HFFc6 (cell line): ENCODE measurements at places on chromosomes 7 and 10.

DNA sequence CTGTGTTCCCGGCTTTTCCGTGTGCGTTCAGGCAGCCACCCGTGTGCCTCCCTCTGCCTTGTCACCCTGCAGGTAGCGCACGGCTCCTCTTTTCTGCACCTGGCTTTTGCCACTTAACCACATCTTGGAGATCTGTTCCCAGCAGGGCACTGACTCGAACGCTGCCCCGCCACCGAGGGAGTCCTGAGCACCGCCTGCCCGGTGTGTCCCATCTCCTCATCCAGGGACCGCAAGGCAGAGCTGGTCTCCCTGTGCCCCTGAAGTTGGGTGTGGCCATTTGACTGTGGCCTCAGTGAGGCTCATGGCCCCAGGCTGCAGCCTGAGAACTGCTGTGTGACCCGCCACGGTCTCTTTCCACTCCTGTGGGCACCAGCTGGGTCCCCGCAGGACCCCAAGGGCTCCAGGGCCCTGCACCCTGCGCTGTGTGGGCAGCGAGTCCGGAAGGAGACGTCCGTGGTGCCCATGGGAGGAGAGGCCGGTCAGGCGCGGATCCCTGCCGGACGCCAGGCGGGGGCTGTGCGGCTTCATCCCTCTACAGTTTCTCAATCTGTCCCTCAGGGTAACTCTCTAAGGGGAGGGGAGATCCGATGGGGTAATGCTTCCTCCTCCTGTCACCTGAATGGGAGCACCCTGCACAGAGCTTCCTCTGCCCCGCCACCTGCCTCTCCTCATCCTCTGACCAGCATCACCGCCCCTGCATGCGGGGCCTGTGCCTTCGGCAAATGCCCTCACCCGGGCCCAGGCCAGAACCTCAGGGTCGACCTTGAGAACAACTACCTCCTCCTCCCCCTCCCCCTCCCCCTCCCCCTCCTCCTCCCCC, 1.8 kb upstream of the INTS1 start:
- DNase-seq: no peak

- peak; percentile 80 for DNase-seq
Observed at GRCh38 chr7:149209518-149210269, 14.3 kb downstream of the ZNF282 start.

DNA sequence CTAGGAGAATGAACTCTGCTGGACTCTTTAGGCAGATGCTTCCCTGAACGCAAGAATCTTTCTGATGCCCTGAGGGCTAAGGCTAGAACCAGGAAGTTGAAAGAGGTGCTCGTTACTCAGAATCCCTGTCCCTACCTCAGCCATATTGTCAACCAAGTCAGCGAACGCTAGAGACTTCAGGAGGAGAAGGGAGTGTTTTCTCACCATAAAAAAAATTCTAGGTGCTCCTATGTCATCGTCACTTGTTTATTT, 359.4 kb downstream of the PRPF18 start:
- DNase-seq: peak; percentile 21

DNA sequence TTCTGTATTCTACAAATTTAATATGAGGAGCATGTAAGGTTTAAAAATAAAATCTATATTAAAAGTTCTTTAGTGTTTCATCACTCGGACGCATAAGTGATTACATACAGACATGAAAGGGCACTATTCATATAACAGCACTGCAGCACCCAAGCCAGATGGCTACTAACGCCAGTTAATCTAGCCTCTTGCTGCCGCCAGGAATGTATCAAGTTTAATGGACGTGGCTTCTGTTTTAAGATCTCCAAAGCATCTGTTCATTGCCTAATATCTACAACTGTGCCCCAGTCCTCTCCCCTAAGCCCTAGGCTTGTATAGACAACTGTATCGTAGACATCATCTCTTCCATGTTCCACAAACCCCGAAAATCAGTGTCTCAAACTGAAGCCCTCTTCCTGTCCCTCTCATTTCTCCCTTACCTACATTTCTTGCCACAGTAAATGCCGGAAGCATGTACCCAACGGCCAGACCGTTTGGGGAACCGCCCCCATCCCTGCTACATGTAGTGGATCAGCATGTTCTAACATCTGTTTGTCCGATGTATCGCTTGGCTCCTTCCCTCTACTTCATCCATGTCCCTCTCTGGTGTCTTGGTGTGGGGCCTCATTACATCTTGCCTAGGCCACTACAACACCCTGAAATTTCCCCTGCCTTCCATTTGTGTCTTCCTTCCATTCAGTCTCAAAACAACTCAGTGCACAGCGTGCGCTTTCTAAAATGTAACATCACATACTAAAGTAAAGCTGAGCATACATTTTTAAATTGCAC, 147.5 kb upstream of the RSU1 start:
- no peak for DNase-seq

- no peak for DNase-seq
Observed at GRCh38 chr7:30434140-30434799, 44.3 kb downstream of the NOD1 start.

- DNase-seq: no peak
Observed at GRCh38 chr7:96135241-96135640, 186.7 kb downstream of the SLC25A13 start.

DNA sequence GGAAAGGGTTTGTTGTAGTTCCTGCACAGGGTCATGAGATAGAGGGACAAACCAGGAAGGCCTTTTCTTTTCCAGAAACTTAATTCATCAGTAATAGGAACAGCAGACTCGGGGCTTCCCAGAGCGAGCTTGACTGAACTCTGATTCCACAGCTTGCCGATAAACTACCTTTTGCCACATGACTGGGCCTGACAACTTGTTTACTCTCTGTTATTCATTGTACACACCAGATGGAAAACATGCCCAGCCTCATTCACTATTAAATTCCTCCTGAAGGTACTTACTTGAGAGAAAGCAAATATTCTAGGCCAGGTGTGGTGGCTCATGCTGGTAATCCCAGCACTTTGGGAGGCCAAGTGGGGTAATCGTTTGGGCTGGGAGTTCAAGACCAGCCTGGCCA, 77.1 kb upstream of the FGFR2 start:
- DNase-seq: no peak

DNA sequence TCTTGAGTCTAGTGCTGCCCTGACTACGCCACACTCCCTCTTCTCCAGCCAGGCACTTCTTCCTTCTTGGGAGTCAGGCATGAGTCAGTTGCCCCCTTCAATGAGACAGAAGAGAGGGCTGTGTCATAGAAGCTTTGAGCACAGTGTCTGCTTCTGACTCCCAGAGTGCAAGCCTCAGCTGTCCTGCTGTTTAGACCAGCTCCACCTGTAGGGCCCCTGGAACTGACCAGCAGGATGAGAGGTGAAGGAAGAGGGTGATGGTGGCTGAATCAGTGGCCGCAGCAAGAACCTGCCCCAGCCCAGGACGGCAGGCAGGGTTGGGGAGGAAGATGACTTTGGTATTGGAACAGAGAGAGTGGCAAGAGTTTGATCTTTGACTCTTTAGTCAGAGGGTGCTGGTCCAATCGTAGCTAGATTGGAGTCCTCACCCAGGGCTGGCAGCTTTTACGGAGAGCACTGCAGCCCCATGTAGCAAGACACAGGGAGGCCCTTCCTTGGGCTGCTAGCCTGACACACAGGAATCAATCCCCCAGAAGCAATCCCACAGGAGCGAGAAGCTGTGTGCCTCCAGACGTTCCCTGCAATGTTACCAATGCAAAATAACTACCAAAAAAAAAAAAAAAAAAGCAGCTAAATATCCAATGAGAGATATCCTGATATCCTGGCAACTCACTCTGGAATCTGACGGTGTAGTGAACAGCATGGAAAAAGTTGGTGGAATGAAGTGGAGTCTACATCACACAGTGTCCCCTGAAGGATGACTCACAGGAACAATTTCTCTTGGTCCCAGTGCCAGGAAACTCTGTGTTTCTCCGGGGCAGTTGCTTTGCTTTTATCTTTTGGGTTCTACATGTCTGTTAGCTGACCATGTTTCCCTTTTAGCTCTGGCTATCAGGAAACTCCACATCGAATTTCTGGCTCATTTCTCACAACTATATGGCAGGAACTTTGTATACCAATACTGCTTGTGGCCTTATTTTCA, 6.9 kb downstream of the C10orf62 start:
- DNase-seq: peak; percentile 89

GRCh38 chr10:62480196-62480595, 106.0 kb downstream of the ZNF365 start:
- DNase-seq: no peak

GRCh38 chr7:80215734-80216133, 81.1 kb downstream of the GNAI1 start:
- no peak for DNase-seq

GRCh38 chr7:38756521-38756920, 125.3 kb upstream of the AMPH start:
- no peak for DNase-seq

GRCh38 chr7:1514995-1515401, 10.8 kb upstream of the INTS1 start:
- DNase-seq: no peak

GRCh38 chr7:15279640-15280039, 282.2 kb downstream of the AGMO start:
- DNase-seq: no peak

DNA sequence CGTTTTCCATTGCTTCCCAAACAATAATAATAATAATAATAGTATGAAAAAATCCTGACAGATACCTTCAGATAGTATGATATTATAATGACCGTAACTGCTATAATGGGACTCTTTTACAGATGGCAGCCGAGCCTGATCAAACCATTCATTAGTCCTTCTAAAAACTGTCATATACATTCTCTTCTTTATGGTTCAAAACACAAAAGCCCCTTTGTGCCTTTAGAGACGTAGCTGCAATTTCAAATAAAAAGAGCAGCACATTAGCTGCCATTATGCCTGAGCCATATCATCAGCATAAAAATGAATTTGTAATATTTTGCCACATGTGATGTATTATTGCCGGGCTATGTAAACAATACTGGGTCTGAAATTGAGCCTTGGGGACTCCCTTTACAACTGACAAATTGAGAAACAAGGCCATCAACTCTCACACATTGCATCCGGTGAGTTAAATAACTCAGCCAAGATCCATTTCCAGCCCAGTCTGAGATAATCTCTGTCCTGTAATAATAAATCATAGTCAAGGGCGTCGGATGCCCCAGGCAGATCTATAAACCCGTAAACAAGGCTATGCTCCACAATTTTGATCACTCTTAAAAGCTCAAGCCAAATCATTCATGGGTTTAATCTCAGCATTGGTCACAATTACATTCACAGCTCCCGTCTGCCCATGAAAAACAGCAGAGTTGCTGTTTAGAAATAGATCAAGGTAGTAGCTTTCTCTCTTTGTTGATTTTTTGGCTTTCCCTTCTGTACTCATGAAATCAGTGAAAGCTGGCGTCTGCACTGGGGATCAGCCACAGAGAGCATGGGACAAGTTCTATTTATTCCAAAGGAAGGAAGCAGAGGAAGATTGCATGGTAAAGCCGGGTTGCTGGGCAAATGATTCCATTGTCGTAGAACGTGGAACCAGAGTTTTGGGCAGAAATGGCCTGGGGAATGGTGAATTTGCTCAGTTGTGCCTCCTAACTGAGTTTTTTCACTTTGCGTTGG, 150.1 kb upstream of the BMPER start:
- DNase-seq: no peak

DNA sequence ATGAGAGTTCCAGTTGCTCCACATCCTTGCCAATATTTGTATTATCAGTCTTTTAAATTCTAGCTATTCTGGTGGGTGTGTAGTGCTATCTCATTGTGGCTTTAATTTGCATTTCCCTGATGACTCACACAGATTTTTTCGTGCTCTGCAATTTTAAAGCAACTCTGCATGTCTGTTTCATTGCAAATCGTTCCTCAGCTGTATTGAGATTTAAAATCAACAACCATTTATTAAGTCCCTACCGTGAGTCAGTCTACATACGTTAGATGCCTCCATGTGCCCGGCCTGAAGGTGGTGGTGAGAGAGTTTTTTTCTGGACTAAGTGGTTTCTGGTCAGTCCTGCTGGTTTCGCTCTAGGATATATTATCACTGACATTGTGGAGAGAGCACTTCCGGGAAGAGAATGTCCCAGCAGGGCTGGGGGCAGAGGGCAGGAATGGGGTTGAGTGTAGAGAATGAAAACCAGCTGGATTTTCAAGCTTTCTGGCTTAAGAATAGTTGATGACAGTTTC, 8.4 kb upstream of the HYCC1 start:
- peak; percentile 93 for DNase-seq

DNA sequence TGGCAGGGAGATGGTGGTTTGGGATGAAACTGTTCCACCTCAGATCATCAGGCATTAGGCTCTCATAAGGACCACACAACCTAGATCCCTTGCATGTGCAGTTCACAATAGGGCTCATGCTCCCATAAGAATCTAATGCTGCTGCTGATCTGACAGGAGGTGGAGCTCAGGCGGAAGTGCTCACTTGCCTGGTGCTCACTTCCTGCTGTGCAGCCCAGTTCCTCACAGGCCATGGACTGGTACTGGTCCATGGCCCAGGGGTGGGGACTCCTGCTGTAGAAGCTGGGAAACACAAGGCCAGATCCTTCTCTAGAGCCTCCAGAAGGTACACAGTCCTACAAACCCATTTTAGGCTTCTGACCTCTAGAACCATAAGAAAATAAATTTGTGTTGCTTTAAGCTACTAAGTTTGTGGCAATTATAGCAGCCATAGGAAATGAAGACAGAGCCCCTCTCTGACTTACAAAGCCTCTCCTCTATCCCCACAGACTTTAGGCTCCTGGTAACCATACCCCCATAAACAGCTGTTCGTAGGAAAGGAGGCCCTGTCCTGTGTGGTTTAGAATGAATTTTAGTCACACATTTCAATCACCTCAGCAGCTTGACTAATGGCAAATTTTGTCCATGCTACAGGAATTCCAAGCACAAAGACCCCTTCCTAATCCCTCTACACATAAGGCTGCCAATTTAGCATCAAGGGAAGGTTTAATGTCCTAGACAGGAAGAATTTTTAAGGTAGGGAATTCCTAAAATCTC, 206.1 kb upstream of the PHYHIPL start:
- DNase-seq: no peak

DNA sequence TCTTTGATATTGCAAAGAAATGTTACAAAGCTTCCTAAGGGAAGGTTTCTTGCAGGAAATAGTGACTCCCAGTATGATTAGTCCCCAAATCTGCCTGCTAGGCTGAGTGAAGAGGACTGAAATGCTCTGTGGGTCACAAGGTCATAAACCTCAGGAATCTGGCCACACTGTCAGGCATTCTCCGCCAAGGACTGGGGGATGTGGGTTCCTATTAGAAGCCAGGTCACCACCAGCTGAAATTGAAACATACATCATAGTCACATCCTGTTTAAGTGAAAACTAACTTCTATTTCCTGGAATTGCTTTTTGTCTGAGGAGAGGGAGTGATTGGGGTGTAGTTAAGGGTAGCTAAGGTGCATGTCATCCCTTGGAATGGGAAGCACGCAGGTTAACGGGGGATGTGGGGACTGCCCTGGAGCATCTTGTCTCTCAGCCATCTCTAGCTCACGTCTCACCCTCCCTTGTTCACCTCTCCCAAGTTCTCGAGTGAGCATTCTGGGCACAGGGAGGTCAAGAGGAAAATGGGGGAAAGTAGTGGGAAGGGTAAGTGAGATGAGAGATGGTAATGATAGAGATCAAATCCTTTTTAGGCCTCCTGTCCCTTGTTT, 12.0 kb upstream of the GSAP start:
- DNase-seq: peak; percentile 71

DNA sequence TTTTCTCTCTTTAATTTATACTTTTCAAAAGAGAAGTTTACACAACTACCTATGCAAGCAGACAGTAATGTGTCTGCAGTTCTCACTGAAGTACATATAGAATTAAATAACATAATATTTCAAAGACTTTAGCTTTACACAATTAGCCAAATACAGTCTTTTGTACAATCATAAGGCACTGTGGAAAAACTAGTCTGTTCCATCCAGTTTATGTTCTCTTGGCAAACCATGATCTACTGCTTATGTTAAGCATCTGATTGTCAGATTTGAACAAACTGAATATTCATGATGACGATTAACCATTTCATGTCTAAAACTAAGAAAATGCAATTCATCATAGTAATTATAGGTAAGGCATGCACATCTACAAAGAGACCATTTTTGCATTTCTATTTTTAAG, 842 bp downstream of the SEMA3A start:
- DNase-seq: no peak
